ENCODE measurements at places on chromosomes 7 and 10. TPM values are rescaled to one million over a fixed set of nuclear protein-coding genes. Genes with fewer than 3 reads are reported as not detected.

TBL2 gene
- total RNA-seq = 29.1 TPM

GNA12 gene
- 20.6 TPM for total RNA-seq

GRCh38 chr7:98994046-98994944 is 116.0 kb downstream of the TRRAP start:
- no peak for DNase-seq
- no peak overlapping the region for H3K27ac ChIP-seq
- H3K4me1 ChIP-seq = peaks cover under 1% of the 10 kb centered on the region
- peaks cover 51% of the 10 kb centered on the region for H3K36me3 ChIP-seq

GHRHR gene
- not detected for total RNA-seq

DNA sequence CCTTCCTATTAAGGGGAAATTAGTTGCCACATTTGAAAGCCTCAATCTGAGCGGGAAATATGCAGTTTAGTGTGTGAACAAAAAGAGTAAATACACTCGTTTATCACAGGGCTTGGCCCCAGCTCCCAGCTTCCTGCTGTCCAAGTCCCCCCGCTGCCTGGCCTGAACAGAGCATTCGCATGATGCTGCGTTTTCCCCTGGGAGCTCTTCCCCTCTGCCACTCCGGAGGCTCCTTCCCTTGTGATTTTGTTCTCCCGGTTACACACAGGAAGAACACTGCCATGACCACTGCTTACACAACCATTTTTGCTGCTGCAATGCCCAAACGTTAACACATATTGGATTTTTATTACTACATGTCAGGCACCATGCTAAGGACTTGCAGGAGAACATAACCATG is 120.7 kb upstream of the ADARB2 start:
- no peaks in the 10 kb centered on the region for H3K36me3 ChIP-seq
- no peak for DNase-seq
- no peak overlapping the region for H3K27ac ChIP-seq
- no peaks in the 10 kb centered on the region for H3K4me1 ChIP-seq
- H3K27me3 ChIP-seq = no peaks in the 10 kb centered on the region

DNA sequence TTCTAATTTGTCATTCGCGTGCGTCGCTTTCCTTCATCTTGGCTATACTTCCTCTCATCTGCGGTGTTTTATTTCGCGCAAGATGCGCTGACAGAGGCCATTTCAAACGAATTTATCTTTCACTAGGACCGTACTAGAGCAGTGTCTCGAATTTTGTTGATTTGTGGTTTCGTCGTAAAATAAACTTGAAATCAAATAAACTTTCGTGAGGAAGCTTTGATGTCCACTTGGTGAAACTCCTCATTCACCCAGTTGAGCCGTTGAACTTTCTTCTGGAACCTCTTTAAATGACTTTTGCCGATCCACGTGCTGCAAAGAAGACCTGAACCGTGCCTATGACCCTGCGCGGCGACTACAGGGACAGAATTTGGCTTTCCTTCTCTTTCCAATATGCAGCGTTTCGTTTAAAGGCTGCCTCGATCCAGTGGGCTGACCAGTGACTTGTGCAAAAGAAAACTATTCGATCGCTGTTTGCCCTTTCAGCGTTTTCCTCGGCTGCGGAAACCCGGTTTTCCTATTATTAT is 163.9 kb upstream of the PPP1R3A start:
- DNase-seq = no peak
- no peaks in the 10 kb centered on the region for H3K36me3 ChIP-seq
- H3K4me1 ChIP-seq = peaks cover 8% of the 10 kb centered on the region
- H3K27me3 ChIP-seq = peaks cover 25% of the 10 kb centered on the region
- H3K4me3 ChIP-seq = no peak overlapping the region
- H3K27ac ChIP-seq = no peak overlapping the region

GRCh38 chr7:3588341-3588740 is 287.3 kb downstream of the SDK1 start:
- H3K4me3 ChIP-seq = no peak overlapping the region
- no peaks in the 10 kb centered on the region for H3K27me3 ChIP-seq
- no peak overlapping the region for H3K27ac ChIP-seq
- no peaks in the 10 kb centered on the region for H3K36me3 ChIP-seq
- no peaks in the 10 kb centered on the region for H3K4me1 ChIP-seq
- no peak for DNase-seq

- no peaks in the 10 kb centered on the region for H3K4me1 ChIP-seq
- H3K27ac ChIP-seq = no peak overlapping the region
- H3K27me3 ChIP-seq = no peaks in the 10 kb centered on the region
Measured at GRCh38 chr7:33278095-33278494, 148.7 kb downstream of the BBS9 start.

GRCh38 chr7:101303102-101303701 is 18.4 kb downstream of the IFT22 start:
- no peak overlapping the region for H3K4me3 ChIP-seq
- no peak for DNase-seq
- peaks cover 22% of the 10 kb centered on the region for H3K27me3 ChIP-seq
- H3K4me1 ChIP-seq = no peaks in the 10 kb centered on the region
- no peaks in the 10 kb centered on the region for H3K36me3 ChIP-seq

GRCh38 chr10:94042001-94042833 is 48.5 kb downstream of the PLCE1 start:
- no peak overlapping the region for H3K4me3 ChIP-seq
- H3K36me3 ChIP-seq = no peaks in the 10 kb centered on the region
- H3K27ac ChIP-seq = no peak overlapping the region
- H3K4me1 ChIP-seq = no peaks in the 10 kb centered on the region
- no peaks in the 10 kb centered on the region for H3K27me3 ChIP-seq

- no peaks in the 10 kb centered on the region for H3K27me3 ChIP-seq
- no peaks in the 10 kb centered on the region for H3K4me1 ChIP-seq
- no peak overlapping the region for H3K27ac ChIP-seq
- H3K4me3 ChIP-seq = no peak overlapping the region
Measured at GRCh38 chr7:78151229-78151628, 352.7 kb downstream of the PHTF2 start.

CNTNAP2 gene
- total RNA-seq = not detected

TCF7L2 gene
- 0.89 TPM for total RNA-seq
